ENCODE measurements at places on chromosomes 1 and 21.

- no peak for DNase-seq
These were observed 8.3 kb downstream of the KDF1 start for GRCh38 chr1:26951821-26952497.

GRCh38 chr1:205680073-205680851 is at the start of gene SLC45A3:
SLC45A3 (minus strand) TSS chr1:205680509; CDS start chr1:205664656, 15,853 bp downstream.
- peak; percentile 49 for DNase-seq

GRCh38 chr1:234565132-234565531 is 44.8 kb downstream of the IRF2BP2 start:
- no peak for DNase-seq

GRCh38 chr1:112444269-112444668 is 48.3 kb downstream of the CTTNBP2NL start:
- no peak for DNase-seq

DNA sequence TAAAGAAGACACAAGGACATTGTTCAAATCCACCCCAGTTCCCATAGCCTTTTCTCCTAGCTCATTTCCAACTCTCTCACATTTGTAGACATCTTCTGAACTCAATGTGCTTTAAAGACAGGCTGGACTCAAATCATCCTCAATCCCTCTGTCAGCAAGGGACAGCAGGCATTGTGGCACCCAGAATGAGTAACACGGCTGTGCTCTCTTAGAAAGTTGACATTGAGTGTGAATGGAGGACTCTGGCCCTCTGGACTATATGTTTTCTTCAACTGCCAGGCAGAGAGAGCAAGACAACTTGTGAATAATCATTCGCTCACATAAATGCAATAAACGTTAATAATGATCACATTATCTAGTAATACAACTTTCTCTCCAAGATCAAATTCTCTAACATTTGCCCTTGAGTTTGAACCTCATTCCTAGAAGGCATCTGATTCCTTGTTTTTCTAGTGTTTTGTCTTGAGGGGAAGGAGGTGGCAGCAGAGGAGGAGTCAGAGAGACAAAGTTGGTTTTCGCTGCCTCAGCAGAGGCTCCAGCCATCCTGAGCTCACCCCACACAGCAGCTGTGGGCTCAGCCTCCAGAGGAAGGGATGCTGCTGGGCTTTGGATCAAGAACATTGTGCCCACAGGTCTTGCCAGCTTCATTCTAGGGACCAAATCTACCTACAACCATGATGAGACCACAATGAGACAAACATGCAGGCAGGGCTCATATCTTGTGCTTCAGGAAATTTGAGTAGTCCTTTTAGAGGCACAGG is 85.1 kb downstream of the BCAR3 start:
- DNase-seq, result no peak

- DNase-seq, result no peak
These were observed 23.8 kb downstream of the C21orf91 start for GRCh38 chr21:17795146-17796036.

DNA sequence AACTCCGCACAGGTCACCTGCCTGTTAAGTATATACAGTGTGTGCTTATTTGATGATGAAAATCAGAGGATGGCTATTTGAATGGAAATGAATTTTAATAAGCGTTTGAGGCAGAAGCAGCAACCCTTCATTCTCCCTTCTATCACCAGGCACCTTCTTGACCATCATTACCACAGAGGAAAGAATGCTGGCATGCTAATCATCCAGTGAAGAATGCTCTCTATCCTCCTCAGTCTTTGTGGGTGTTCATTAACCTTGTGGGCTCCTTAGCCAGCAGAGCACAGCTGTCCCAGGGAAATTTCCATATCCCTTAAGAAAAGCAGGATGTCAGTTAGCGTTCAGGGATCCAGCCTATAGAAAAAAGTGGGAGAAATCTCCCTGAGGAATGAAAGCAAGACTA is 428.0 kb upstream of the CAMK1G start:
- DNase-seq, result no peak

- DNase-seq, result peak; percentile 26
These were observed 203.9 kb downstream of the HIVEP3 start for GRCh38 chr1:41714638-41715389.

Data from stomach (tissue), 19 donors.